ACHN (cell line): ENCODE measurements at places on chromosomes 5 and 9.

- no peak for DNase-seq
Observed at GRCh38 chr9:134243778-134244467, 79.6 kb upstream of the RNU6ATAC start.

DNA sequence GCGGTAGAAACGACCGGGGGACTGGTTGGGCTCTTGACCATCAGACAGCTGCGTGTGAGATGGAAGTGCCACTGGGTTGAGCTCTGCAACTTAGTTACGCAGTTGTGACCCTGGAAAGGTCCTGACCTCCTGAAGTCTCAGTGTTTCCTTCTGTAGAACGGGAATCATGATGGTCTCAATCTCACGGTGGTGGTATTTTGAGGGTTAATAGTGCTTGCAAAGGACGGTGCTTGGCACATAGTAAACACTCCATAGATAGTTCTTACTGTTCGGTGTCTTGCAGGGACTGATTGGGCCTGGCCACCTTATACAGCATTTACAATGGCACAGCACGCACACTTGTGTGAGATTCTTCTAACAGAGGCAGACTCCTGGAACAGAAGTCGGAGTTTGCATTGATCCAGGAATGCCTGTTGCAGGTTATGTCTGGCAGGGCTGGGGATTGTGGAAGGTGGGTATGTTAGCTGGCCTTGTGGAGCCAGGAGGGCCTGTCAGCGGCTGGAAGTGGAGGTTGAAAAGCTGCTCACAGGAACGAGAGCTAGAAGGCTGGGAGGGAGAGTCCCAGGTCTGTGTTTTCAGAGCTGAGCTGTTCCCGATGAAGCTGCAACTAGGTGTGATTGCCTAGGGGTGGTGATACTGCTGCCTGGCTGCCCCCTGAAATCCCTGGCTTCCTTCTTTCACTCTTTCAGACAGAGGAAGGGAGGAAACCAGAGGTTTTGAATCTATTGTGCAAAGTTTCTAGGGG, 962 bp upstream of the TXN start:
- no peak for DNase-seq

DNA sequence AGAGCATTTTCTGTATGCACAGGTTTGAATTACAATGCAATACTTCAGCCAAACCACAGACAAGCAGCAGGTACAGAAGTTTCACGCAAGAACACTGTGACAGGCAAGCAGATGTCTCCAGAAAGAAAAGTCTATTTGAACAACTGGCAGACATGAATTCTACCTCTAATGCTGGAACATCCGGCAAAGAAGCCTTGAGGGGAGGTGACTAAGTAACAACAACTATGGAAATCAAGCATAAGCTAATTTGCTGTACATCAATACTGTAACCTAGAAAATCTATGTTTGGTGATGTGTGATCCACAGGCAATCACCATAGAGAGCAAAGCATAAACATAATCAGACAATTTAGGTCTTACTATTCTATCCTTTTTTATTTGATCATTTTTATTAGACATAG, 65.5 kb downstream of the PLK2 start:
- DNase-seq = no peak

GRCh38 chr5:158033724-158034123, 174.8 kb upstream of the CLINT1 start:
- DNase-seq = no peak

GRCh38 chr9:136935651-136936050, 8.9 kb downstream of the FBXW5 start:
- no peak for DNase-seq

GRCh38 chr5:141615991-141616720, 2.6 kb downstream of the DIAPH1 start:
- no peak for DNase-seq

DNA sequence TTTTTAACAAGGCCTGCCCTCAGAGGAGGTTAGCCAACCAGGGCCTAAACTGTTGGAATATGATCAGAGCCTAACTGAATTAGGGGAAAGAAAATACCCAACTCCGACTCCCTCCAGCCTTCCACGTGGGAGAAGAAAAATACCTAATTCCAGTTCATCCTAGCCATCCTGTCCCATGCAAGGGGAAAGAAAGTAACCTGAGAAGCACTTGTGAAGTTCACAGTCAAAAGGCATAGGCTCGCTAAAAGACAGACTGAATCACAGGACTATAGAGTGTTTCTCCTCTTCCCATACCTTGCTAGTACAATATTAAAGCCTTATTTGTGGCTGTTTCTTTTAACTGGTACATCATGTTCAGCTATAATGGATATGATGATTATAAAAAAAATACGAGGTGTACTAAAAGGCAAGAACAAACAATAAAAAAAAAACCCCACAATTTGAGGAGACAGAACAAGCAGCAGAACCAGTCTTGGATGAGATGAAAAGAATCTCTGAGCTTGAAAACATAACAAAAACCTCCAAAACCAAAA, 18.0 kb upstream of the ATP10B start:
- DNase-seq = no peak

GRCh38 chr9:121656941-121657470, 5.6 kb downstream of the DAB2IP start:
- no peak for DNase-seq

GRCh38 chr9:79857188-79857587, 285.4 kb downstream of the TLE4 start:
- no peak for DNase-seq

DNA sequence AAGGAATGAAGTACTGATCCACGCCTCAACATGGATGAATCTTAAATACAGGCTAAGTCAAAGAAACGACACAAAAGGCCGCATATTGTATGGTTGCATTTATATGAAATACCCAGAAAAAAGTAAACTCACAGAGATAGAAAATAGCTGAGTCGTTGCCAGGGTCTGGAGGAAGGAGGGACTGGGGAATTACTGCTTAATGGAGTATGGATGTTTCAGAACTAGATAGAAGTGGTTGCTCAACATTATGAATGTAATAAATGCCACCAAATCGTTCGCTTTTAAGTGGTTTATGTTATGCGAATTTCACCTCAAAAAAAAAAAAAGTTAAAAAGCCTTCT, 784 bp upstream of the MSANTD3 start:
- DNase-seq = peak; percentile 19

DNA sequence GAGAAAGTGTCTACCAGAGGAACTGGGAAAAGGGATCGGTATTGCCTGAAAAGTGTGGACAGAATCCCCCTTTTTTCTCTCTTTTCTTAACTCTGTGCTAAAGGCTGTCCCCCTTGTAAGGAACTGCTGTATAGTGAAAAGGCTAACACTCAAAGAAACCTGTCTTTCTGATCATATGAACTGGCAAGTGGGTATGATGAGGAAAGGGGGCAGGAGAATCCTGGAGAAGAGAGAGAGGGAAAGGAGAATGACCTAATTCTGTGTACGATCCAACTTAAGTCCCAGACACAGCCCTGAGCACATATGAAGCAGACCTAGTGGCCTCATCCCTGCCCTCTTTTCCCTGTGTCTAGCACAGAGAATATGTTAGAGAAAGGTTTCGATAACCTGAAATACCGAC, 967 bp downstream of the ANKRD31 start:
- peak; percentile 4 for DNase-seq

GRCh38 chr5:16870878-16871277, 65.2 kb downstream of the MYO10 start:
- no peak for DNase-seq

- no peak for DNase-seq
Observed at GRCh38 chr9:27703216-27703980, 130.1 kb upstream of the C9orf72 start.

- DNase-seq = no peak
Observed at GRCh38 chr9:110877374-110877773, 160.9 kb downstream of the LPAR1 start.

GRCh38 chr5:151737431-151737830, 21.0 kb downstream of the ATOX1 start:
- DNase-seq = no peak

- DNase-seq = peak; percentile 37
Observed at GRCh38 chr5:138632900-138633489, 57.8 kb upstream of the HSPA9 start.

DNA sequence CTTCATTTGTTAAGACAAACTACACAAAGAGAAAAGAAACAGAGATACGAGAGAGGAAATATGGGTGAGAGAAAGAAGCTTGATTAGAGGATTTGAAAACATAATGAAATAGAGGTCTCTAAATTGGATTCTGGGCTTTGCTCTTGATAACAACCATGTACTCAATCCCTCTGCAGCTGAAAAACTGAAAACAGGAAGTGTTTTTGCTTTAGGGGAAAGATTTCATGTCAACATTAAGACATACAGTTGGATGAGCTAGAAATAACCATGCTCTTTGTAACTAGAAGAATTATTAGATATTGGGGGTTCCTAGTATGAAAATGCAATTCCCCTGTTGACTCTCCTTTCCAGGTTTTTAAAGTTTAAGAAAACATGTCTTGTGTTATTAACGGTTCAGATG, 21.9 kb downstream of the CRHBP start:
- no peak for DNase-seq

DNA sequence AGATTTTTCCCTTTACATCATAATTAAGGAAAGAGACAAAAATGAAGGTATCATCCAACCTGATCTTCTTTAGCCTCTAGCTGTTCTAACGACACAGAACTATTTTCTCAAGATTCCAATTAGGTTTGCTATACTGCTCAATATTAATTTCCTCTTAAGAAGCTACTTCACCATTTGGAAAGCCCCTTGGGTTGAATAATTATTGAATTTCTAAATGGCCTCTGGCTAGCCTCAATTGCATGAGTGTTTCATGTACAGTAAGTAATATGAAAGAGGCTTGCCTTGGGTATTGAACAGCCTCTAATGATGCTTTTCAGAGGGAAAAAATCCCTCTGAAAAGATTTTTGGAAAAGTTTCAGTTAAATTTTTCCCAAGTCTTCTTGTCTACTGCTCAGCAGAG, 3.7 kb upstream of the MOB3B start:
- DNase-seq = no peak

GRCh38 chr9:130768265-130768664, 66.8 kb upstream of the ABL1 start:
- DNase-seq = peak; percentile 7

DNA sequence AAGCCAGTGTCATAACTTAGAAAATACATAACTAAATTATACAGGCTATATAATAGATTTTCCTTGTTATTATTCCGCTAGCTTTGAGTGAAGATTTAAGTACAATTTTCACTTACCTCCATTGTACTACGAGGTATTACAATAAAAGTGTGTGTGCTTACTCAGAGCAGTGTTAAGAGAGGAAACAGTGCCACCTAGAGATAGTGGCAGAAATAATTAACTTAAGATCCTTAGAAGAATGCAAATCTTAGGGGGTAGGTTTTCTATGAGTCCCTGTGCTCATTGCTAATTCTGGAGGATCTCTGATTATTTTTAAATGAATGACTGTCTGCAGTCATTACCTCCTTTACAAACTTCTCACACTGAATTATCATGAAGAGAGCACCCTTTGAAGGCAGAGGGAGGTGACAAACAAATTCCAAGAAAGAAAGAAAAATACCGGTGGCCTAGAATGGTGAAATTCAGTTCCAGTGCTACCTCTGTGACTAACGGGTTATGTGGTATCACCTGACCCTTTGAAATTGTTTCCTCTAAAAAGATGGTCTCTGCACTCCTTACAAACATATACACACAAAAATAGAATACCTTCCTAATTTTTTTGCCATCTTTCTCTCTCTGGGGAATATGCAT, 379.8 kb downstream of the TRIM36 start:
- peak; percentile 32 for DNase-seq

- DNase-seq = no peak
Observed at GRCh38 chr9:89794918-89795317, 190.1 kb downstream of the GADD45G start.

GRCh38 chr5:53545744-53546143, 14.7 kb upstream of the NDUFS4 start:
- no peak for DNase-seq

GRCh38 chr5:139306197-139306596, 12.7 kb downstream of the MATR3 start:
- DNase-seq = no peak

DNA sequence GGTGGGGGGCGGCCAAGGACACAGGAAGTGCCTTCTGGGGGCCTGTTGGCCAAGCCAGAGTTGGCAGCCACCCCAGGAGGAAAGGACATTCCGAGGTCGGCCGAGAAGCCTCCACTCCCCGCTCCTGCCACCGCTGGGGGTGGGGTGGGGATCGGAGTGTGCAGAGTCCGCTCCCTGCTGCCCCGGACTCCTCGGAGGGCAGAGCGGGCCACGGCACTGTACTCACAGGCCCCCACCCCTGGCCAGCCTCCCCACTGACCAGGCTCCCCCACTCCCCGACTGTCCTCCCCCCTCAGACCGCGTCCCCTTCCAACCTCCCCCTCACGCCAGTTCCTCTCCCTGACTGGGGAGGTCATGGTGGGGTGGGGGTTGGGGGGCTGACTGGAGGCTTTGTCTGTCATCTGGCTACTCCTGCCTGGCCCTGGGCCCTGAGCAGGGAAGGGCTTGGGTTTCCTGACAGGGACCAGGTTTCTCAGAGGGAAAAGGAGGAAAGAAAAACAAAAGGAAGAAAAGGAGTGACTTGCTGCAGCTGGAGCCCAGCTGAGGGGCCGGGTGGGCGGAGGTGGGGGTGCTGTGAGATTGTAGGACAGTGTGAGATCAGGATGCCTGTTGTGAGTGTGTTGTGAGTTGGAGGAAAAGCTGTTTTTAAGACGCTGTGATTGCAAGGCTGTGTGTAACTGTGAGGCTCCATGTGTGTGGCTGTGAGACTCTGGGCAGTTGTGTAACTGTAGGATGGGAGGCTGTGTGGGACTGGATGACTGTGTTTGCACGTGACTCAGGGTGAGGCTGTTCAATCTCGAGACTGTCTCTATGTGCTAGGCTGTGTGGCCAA, 29.7 kb downstream of the CNTFR start:
- no peak for DNase-seq

DNA sequence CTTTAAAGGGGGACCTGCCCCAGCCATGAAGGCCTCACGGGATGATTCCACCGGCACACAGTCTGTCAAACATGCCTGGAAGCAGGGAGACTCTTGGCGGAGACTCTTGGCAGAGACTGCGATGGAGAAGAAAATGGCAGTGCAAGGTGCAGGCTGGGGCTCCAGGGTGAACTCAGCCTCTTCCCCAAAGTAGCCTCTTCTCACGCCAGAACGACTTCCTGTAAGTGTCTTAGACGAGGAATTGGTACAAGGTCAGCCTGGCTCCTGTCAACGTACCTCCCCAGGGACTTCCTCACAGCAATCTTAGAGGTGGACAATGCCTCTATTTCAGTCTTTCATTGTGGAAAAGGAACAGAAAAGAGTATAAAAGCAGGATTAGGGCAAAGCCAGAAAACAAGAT, 109.3 kb downstream of the UGCG start:
- no peak for DNase-seq

- no peak for DNase-seq
Observed at GRCh38 chr5:68395926-68396511, 180.5 kb downstream of the PIK3R1 start.

GRCh38 chr9:27355166-27355565, 58.2 kb upstream of the EQTN start:
- no peak for DNase-seq
